H4 (cell line): ENCODE measurements at places on chromosomes 2 and 18.
A peak's percentile ranks its signal among the peaks of the same experiment; 100 is the strongest.

DNA sequence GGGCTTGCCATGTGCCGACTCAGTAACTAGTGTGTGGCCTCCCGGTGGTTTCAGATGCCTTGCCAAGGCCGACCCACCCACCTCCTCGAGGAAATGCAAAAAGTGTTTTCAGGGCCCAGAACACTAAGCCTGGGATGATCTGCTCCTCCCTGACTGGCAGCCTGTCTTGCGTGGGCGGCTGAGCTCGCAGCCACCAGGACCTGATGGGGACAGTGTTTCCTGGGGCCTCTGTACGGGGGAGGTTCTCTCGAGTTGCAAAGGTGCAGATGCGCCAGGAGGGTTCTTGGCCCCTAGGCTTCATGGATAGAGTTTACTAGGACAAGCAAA is 85.2 kb downstream of the GLI2 start:
- DNase-seq: peak; percentile 73

- DNase-seq: no peak
Measured at GRCh38 chr18:26757263-26758019, 108.1 kb downstream of the AQP4 start.

DNA sequence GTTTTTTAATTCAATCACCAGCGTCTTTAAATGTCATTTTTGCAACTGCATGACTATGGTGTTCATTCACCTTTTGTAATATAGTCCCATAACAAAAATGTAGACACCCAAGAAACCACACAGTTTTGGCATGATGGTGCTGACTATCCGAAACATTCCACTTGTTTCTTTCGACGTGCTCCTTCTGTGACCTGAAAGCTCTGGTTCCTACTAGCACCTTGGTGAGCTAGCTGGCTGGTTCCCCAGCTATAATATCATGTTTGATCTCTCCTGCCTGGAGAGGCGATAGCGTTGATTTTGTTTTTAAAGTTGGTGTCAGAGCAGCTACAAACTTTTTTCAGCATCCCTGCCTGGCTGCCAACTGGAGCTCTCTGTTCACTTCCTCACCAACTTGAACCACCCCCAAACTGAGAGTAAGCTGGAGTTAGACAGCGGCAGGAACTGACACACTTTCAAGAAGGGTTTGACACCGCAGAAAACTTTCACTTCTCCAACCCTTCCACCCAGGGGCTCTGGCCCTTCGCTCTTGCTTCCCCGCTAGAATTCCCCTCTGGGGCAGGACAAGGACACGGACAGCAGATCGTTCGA is 1.1 kb downstream of the ATAD2B start:
- DNase-seq: peak; percentile 15

DNA sequence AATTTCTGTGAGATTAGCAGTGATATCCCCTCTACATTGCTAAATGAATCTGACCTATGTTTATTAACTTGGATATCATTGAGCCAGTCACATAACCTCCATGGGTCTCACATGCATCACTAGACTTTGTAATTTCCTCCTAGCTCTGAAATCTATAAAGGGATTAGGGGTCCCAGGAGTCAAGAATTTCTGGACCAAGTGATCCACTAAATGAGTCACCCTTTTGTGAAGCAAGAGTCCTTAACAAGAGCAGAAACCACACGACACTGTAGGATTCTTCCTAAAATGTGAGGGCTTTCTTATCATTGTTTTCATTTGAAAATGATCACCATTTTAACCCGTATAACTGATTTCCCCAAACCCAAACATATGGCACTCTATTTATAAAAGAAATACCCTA is 90.3 kb downstream of the DHRS9 start:
- DNase-seq: no peak

DNA sequence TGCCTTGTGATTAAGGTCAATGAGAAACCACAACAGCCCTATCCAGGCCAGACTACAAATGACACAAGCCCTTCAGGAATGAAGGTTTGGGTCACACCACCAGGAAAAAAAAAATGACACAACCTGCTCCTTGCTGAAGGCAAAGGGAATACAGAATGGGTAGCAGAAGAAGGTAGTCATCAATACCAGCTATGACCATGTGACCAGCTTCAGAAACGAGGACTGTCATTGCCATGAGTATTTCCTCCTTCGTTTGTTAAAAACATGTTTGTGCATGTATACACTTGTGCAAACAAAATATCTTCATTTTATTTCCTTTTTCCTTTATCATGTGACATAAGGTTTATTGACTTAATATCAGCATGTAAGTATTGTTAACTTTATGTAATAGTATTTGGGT is 226.6 kb downstream of the CDH19 start:
- no peak for DNase-seq

- DNase-seq: no peak
Measured at GRCh38 chr2:75666911-75667310, 20.3 kb downstream of the MRPL19 start.

- no peak for DNase-seq
Measured at GRCh38 chr2:168181825-168182224, 65.6 kb downstream of the STK39 start.

DNA sequence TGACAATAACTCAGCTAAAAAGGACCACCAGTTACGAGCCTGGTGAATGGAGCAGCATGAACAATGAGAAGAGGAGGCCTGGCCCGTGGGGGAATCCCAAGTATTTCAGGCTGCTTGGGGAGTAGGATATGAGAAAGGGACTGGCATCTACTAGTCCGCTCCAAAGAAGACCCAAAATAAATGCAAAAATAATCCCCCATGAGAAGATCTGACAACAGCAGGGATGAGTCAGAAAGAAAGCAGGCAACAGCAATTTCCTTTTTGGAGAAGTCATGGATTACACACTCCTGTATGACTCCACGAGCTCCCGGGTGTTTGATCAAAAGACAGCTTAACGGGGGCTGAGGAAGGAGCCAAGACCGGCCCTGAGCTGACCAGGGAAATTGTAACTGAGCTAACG is 111.4 kb downstream of the SOX11 start:
- no peak for DNase-seq

DNA sequence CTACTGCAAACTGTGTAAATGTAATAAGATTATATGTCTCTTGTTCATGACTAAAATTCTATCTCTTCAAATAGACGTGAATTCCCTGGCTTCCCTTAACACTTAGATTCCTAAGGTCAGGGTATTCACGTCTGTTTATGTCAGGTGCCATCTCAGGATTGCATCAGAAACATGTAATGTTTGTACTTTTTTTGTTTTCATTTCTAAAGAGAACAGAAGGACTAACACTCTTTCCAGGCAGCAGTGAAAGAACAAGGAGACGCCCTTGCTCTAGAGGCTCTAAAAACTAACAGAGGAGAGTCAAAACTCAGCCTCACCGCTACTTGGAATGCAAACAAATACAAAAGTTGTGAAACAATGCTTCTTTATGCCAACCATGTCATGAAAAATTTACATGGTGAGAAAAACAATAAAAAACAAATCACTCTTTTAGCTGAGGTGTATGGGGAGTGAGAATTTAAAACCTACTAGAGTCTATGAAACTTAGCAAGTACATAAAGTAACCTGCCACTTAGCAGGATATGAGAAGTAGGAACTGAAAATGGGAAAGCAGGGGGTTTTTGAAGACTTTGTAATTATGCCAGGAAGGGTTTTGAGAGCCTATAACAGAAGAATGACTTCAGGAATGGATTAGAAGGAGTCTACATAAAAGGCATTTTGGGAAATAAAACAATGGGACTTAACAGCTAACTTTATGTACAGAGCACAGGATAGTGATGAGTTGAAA is 522.7 kb downstream of the THSD7B start:
- peak; percentile 2 for DNase-seq

GRCh38 chr2:114034742-114035141 is 144.9 kb downstream of the ACTR3 start:
- no peak for DNase-seq

DNA sequence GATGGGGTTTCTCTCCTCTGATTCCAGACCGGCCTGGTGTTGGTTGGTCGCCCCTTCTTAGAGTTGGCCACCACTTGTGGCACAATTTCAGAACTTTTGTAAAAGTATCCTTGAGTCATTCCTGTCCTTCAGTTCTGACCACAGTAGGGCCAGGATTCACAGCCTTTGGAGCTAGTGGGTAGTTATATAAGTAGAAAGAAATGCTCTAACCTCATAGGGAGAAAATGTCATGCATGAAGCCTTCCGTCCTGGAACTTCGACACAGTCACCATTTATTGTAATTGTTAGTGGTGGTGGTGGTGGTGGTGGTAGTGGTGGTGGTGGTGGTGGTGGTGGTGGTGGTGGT is 65.4 kb downstream of the EPAS1 start:
- DNase-seq: no peak

GRCh38 chr2:86617738-86618137 is 5.9 kb downstream of the RNF103 start:
- no peak for DNase-seq

GRCh38 chr2:105387225-105387624 is 11.6 kb downstream of the FHL2 start:
- no peak for DNase-seq

- no peak for DNase-seq
Measured at GRCh38 chr2:239731422-239731821, 293.7 kb downstream of the NDUFA10 start.

GRCh38 chr18:22172120-22172582 is 2.8 kb downstream of the GATA6 start:
- DNase-seq: no peak

- no peak for DNase-seq
Measured at GRCh38 chr2:15031745-15032240, 399.3 kb downstream of the LRATD1 start.

GRCh38 chr18:12656938-12657683 is 796 bp downstream of the SPIRE1 start:
- no peak for DNase-seq

DNA sequence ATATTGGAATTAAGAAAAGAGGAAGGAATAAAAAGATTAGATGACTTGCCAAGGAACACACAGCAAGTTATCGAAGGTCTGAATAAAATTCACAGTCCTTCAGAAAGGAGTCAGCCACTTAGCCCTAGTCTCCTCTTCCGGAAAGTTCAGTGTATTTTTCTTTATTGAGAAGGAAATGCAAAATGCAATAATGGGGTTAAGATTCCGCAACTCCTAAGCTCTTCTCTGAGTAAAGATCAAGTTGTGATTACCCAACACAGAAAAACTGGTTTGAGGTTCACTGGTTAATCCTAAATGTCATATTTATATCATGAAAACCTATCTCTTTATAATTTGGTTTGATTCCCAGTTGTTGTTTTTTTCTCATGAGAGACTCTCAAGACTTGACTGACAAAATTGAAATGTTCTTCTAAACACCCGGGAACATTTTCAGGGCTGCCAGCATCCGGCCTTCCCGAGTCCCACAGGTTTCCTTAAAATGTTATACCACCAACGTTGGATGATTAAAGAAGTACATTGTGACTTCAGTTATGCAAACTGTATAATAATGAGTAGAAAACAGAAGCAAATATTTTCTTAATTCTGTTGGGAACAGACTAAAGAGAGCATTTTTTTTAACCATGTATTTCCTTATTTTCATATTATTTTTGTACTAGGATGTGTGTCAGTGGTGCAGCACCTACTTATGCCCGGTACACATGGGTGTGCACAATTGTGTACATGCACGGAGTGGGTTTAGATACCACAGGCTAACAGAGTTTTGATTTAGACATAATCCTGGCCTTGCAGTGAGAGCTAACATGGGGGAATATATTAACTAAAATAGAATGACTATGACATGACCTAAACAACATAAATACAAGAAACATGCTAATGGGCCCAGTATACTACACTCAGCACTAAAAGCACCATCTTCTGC is 100.2 kb downstream of the STK39 start:
- DNase-seq: no peak

- DNase-seq: no peak
Measured at GRCh38 chr18:45844938-45845337, 19.5 kb downstream of the SIGLEC15 start.

DNA sequence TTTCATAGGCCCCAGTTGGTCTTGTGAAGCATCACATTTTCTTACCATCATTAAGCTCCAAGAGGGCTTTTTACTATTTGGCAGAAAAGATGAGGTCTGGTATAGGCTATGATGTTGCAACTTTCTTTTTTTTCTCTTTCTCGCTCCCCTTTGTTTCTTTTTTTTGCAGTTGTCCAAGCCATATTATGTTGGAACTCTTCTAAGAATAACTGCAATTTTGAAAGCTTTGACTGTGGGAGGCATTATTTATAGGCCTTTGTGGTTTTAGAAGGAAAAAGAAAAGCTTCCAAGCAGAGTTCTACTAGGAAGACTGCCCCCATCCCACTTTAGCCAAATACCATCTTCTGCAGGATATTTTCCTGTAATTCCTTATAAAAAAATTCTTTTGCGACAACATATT is 571.6 kb downstream of the ARHGAP15 start:
- DNase-seq: peak; percentile 5

GRCh38 chr2:57432528-57432927 is 614.1 kb upstream of the VRK2 start:
- no peak for DNase-seq

DNA sequence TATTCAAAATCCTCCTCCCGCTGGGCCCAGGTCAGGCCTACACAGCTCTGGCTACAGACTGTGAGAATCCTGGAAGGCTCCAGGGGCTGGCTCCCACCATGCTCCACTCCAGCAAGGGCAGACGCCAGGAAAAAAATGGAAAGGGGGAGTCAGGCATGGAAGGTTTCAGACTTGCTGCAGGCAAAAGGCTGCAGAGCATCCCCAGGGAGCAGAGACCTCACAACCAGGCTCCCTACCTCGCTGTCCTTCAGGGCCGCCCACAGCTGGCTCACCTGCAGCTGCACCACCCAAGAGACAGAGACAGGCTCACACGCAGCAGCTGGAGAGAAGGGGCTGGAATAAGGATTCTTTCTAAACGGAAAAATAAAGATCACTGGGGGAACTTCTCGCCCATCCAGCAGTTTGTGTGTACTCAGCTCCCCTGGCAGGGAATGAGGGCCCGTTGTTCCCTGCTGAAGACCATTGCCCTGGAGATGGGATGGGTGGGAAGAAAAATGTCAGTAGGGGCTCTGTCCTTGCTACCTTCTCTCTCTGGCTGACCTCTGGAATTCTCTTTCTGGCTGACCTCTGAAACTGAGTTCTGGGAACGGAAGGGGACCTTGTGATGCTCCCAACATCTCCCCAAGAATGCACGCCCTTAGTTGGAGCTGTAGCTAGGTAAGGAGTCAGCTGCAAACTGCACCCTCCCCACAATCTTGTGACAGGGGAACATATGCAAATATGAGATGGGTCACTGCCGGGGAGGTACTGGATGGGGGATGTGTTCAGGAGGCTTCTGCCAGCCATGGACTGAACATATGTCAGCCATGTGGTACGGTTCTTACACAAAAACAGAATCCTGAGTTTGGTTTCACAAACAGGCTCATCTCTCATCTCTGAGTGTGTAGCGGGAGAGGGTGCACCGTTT is 34.5 kb downstream of the BCL2 start:
- DNase-seq: no peak

- DNase-seq: no peak
Measured at GRCh38 chr2:98793897-98794830, 63.2 kb upstream of the MGAT4A start.
